ENCODE measurements at places on chromosomes 12 and 14. TPM values are rescaled to one million over a fixed set of nuclear protein-coding genes. Genes with fewer than 3 reads are reported as not detected.

GRCh38 chr14:87994974-87995373 lies 2.0 kb upstream of the GALC start:
- no peaks in the 10 kb centered on the region for H3K27me3 ChIP-seq

GRCh38 chr12:131959641-131960589 lies 10.2 kb downstream of the EP400 start:
- H3K4me1 ChIP-seq = peaks cover 22% of the 10 kb centered on the region
- DNase-seq = no peak
- H3K27ac ChIP-seq = no peak overlapping the region
- peaks cover 15% of the 10 kb centered on the region for H3K36me3 ChIP-seq
- no peaks in the 10 kb centered on the region for H3K27me3 ChIP-seq

DNA sequence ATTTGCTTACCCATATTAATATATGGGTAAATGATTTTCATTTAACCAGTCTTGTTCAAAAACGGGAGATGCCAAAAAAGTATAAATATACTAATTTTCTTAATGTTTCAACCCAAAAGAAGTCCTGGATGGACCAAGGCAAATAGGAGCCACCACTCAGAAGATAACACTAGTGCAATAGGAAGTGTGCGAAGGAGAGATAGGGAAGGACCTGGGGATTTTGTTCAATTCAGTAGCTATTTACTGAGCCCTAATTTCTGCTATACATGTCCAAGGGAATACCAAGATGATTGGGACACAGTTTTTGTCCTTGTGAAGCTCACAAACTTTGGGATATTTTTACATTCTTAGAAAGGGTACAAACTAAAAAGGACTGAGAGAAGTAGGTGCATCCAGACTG lies 1.5 kb downstream of the CMAS start:
- H3K4me1 ChIP-seq = peaks cover 20% of the 10 kb centered on the region
- no peaks in the 10 kb centered on the region for H3K27me3 ChIP-seq
- peak overlapping the region; percentile 80 for H3K4me3 ChIP-seq

DNA sequence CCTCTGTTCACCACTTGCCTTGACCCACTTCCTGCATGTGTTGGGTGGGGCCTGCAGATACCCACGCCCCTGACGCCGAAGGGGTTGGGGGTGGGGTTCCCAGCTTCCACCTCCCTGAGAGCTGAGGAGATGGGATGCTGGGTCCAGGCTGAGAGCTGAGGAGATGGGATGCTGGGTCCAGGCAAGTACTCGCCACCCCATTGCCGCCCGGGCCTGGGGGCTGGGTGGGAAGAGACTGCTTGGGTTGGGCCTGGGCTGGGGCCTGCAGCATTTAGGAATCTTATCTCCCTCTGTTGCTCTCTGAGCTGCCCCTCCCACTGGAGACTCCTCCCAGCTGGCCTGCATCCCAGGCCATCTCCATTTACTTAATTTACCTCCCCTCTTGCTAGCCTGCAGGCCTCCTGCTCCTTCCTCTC lies 17.4 kb downstream of the TEAD4 start:
- H3K4me1 ChIP-seq = no peaks in the 10 kb centered on the region
- H3K27me3 ChIP-seq = no peaks in the 10 kb centered on the region
- no peak overlapping the region for H3K27ac ChIP-seq
- H3K4me3 ChIP-seq = no peak overlapping the region
- H3K36me3 ChIP-seq = no peaks in the 10 kb centered on the region
- DNase-seq = no peak

DNA sequence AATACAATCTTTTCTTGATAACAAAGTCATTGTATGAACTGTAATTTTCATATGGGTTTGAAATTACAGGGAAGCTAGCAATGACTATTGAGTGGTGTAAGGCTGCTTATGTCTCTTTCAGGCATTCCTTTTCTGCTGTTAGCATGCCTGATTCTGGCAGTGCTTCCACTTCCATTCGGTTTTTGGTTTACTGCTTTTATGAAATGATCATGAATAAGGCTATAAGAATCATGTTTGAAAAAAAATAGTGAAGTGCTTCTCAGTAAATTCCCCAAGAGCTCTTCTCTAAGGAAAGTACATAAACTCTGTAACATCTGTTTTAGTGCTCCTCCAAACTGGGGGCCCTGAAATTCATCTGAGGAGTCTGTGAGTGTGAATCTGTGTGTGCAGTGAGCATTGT lies 434.0 kb upstream of the RGS6 start:
- no peak for DNase-seq
- no peak overlapping the region for H3K4me3 ChIP-seq
- H3K4me1 ChIP-seq = no peaks in the 10 kb centered on the region
- no peak overlapping the region for H3K27ac ChIP-seq
- no peaks in the 10 kb centered on the region for H3K27me3 ChIP-seq
- H3K36me3 ChIP-seq = no peaks in the 10 kb centered on the region

GRCh38 chr14:91780452-91780851 lies 48.6 kb upstream of the CATSPERB start:
- peaks cover 46% of the 10 kb centered on the region for H3K36me3 ChIP-seq
- DNase-seq = no peak
- no peaks in the 10 kb centered on the region for H3K27me3 ChIP-seq
- no peak overlapping the region for H3K27ac ChIP-seq
- no peaks in the 10 kb centered on the region for H3K4me1 ChIP-seq
- H3K4me3 ChIP-seq = no peak overlapping the region

DNA sequence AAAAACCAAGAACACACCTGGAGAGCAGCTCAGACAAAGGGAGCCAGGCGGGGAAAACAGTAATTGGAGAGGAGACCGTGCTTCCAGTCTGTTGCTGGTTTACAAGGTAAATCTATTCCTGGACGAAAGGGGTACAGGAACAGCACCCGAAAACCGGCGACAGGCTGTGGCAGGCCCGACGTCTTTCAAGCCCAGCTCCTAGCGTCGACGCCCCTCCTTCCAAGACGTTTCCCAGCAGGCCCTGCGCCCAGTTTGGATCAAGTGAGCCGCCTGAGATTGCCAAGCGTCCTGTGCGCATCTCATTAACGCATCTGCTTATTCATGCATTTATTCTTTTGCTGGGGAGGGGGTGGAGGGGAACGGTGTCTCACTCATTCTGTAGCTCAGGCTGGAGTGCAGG lies 1.4 kb downstream of the C12orf56 start:
- no peak overlapping the region for H3K4me3 ChIP-seq
- peaks cover 4% of the 10 kb centered on the region for H3K27me3 ChIP-seq

- no peaks in the 10 kb centered on the region for H3K27me3 ChIP-seq
- H3K36me3 ChIP-seq = no peaks in the 10 kb centered on the region
- no peak overlapping the region for H3K4me3 ChIP-seq
Observed at GRCh38 chr12:33586576-33586975, 147.0 kb upstream of the SYT10 start.

GRCh38 chr12:105120551-105120950 lies 13.0 kb downstream of the WASHC4 start:
- no peaks in the 10 kb centered on the region for H3K27me3 ChIP-seq
- DNase-seq = no peak
- no peaks in the 10 kb centered on the region for H3K4me1 ChIP-seq
- H3K27ac ChIP-seq = no peak overlapping the region

DNA sequence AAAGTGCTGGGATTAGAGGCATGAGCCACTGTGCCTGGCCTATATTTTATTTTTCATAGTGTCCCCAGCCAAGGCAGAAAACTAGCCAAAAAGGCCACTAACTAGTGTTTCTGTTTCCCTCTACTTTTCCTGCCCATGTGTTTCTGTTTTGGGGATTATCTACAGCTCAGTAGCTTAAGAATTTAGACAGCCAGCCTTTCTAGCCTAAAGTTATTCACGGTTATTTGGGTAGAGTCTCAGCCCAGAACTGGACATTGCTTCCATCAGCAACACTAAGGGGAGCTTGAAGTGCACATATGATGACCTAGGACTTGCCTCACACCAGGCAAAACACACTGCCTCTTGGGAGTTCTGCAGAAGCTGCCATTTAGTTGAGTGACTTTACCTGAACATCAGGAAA lies 17.9 kb downstream of the PROX2 start:
- DNase-seq = no peak
- H3K4me1 ChIP-seq = peaks cover 17% of the 10 kb centered on the region
- H3K27ac ChIP-seq = no peak overlapping the region
- no peak overlapping the region for H3K4me3 ChIP-seq

GRCh38 chr12:131235871-131236271 lies 282.2 kb downstream of the ADGRD1 start:
- no peaks in the 10 kb centered on the region for H3K4me1 ChIP-seq
- no peaks in the 10 kb centered on the region for H3K27me3 ChIP-seq
- H3K27ac ChIP-seq = no peak overlapping the region
- H3K36me3 ChIP-seq = no peaks in the 10 kb centered on the region

GRCh38 chr14:26549571-26549970 lies 48.3 kb downstream of the NOVA1 start:
- no peak overlapping the region for H3K4me3 ChIP-seq
- H3K27me3 ChIP-seq = no peaks in the 10 kb centered on the region
- no peak overlapping the region for H3K27ac ChIP-seq

DNA sequence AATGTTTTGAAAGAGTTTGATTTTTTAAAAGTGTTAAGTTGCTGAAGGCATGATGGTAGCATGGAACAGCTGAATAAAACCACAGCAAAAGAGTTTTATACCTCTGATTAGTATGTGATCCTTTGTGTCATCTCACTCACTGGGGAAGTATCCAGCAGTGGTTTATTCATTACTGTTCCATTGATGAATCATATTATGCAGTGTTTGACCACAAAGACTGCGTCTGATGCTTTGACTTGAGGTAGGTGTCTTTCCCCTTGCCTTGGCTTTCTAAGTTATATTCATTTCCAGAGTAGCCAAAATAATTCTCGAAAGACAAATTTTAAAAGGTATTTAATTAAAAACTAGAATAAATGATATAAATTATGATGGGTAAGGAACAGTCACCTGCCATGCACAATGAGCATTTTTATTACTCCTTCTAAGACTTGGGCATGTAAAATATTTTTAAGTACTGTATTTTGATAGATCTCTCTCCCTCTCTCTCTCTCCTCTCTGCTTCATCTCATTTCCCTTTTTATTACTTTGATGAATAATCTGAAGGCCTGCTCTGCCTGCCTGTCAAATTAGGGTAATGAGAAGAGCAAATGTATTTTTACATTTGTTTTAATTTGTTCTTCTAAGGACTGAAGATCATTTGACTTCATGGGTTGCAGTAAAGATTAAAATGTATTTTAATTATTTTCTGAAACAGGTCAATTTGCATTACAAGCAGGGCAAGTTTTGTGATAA lies 164.9 kb downstream of the NAV3 start:
- H3K36me3 ChIP-seq = no peaks in the 10 kb centered on the region
- no peaks in the 10 kb centered on the region for H3K27me3 ChIP-seq
- no peak overlapping the region for H3K27ac ChIP-seq
- H3K4me3 ChIP-seq = no peak overlapping the region

GRCh38 chr14:33924566-33925100 lies 26.2 kb downstream of the EGLN3 start:
- no peak overlapping the region for H3K4me3 ChIP-seq
- H3K36me3 ChIP-seq = no peaks in the 10 kb centered on the region
- no peaks in the 10 kb centered on the region for H3K27me3 ChIP-seq
- no peak for DNase-seq
- no peak overlapping the region for H3K27ac ChIP-seq

DNA sequence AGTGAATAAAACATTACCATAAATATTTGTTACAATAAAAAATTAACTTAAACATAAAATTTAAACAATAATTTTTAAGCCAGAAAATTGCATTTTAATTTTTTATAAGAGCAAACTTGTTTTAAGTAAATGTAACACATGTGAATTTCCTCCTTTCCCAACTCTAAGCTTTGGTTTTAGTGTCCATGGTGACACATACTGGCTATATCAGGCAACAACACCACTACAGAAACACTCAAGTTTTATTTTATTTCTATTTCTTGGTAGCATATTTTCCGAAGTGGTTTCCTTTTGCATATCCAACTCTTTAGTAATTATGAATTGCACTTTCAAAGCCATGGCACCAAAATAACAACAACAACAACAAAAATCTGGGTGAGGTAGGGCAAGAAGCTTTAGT lies 2.2 kb downstream of the NELL2 start:
- no peaks in the 10 kb centered on the region for H3K36me3 ChIP-seq
- H3K27ac ChIP-seq = no peak overlapping the region
- H3K4me1 ChIP-seq = peaks cover 25% of the 10 kb centered on the region
- H3K4me3 ChIP-seq = peak overlapping the region; percentile 74

GRCh38 chr12:96326628-96327227 lies 73.5 kb downstream of the CDK17 start:
- H3K27me3 ChIP-seq = no peaks in the 10 kb centered on the region
- H3K4me3 ChIP-seq = peak overlapping the region; percentile 28
- peaks cover 43% of the 10 kb centered on the region for H3K36me3 ChIP-seq

DNA sequence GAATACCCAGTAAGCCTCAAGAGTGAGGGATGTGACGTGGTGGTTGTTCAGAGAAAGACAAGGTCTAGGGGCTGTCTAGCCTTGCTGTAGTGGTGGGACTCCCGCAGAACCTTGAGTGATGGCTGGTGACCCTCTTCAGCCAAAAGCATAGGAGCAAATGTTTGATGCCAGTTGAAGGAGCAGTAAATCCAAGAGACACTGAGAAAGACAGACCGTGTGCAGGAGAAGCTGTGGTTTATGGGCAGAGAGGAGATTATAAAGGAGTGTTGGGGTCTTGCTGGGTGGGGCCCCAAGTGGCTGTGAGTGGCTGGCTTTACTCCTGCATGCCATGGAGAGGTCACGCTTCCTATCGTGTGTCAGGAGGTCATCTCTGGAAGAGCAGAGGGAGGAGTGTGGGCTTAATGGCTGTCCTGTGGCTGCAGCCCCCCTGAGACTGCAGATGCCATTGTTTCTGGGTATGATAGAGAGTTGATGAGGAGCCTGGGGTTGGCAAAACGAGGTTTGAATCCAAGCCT lies 152.0 kb upstream of the CCND2 start:
- no peaks in the 10 kb centered on the region for H3K36me3 ChIP-seq
- peaks cover 32% of the 10 kb centered on the region for H3K4me1 ChIP-seq
- H3K4me3 ChIP-seq = no peak overlapping the region
- no peaks in the 10 kb centered on the region for H3K27me3 ChIP-seq
- DNase-seq = no peak

GRCh38 chr12:97977870-97978405 lies 515.3 kb downstream of the RMST start:
- no peak overlapping the region for H3K4me3 ChIP-seq
- DNase-seq = no peak
- H3K27ac ChIP-seq = no peak overlapping the region
- H3K4me1 ChIP-seq = no peaks in the 10 kb centered on the region

DNA sequence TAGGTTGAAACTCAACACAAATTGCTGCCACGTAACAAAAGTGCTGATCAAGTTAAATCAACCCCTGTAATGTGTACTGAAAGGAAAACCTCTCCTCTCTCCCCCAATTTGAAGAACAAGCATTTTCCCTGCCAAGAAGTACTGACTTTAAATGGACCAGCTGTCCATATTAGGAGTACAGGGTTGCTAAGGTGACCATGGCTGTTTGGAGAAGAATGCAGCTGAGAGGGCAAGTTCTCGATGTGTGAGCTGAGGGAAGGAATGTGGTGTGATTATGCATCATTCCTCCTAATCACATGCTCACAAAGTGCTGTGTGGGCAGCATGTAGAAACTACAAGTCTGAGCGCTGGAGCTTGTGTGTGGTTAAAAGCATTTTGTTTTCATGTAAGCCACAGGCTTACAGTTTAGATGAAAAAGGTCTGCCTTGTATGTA lies 50.9 kb upstream of the CCT2 start:
- no peak for DNase-seq
- peaks cover 10% of the 10 kb centered on the region for H3K36me3 ChIP-seq
- no peaks in the 10 kb centered on the region for H3K4me1 ChIP-seq
- H3K4me3 ChIP-seq = no peak overlapping the region

SRRM4 gene
- total RNA-seq = not detected

KRT82 gene
- not detected for total RNA-seq

SMIM41 gene
- 0.54 TPM for total RNA-seq

MANSC4 gene
- not detected for total RNA-seq

GDF3 gene
- not detected for total RNA-seq

NKX2-1 gene
- total RNA-seq = not detected

PRR4 gene
- total RNA-seq = 1.6 TPM
